ENCODE measurements at places on chromosomes 6 and 20. TPM values are rescaled to one million over a fixed set of nuclear protein-coding genes. Genes with fewer than 3 reads are reported as not detected.

DNA sequence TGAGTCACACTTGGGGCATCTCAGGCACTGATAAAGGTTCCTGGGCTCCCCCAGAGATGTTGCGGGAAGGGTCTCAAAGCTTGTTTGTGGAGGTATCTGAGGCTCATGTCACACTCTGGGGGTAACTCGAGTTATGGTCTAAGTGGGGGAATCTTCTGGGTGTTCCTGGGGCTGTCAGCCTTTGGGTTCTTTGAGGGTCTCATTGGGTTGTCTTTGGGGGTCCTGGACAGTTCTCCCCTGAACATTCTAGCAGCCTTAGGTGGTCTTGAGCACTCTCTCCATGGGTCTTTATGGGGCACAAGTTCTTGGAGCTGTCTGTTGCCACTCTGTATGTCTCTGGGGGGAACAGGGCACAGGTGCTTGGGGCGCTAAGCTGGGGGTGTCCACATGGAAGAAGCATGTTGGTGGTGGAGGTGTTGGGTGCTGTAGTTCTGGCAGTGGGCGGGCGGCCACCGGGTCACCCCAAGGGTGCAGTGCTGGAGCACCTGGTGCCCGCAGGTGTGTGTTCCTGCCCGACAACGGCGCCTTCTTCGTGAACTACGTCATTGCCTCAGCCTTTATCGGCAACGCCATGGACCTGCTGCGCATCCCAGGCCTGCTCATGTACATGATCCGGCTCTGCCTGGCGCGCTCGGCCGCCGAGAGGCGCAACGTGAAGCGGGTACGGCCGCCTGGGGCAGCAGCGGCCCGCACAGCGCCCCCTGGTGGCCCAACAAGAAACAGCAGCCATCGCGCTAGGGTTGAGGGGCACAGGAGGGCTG is 7.1 kb upstream of the CAPN11 start:
- peak; percentile 83 for DNase-seq

GRCh38 chr20:23094213-23094896 is 8.2 kb upstream of the CD93 start:
- DNase-seq = no peak

GRCh38 chr6:68364271-68364805 is 270.7 kb upstream of the ADGRB3 start:
- no peak for DNase-seq

DNA sequence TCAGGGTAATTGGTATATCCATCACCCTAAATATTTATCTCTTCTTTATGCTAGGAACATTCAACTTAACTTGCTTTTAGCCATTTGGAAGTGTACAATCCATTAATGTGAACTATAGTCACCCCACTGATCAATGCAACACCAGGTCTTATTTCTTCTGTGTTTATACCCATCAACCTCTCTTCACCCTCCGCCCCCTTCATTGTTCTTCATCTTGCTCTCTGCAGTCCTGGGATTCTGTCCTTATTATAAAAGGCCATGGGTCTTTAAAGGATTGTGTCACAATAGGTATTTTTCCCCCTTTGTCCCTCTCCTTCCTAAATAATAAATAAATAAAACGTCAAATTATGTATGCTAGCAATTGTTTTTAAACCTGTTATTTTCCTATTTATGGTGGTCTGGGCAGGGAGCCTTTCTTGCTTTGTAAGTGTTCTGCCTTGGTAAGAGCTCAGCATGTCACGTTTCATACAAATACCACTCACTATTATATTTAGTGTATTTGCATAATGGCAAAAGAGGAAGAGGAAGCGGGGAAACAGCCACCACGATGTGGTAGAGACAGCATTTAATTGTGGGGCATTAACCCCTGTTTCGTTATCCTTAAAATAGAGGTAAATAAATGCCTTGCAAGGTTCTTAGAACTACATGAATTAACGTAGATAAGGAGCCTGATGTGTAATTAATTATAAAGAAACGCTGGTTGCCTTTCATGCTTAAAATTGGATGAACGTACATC is 1.9 kb downstream of the ABRACL start:
- no peak for DNase-seq

- no peak for DNase-seq
Observed at GRCh38 chr6:124148236-124148957, 344.7 kb downstream of the NKAIN2 start.

GRCh38 chr20:36717657-36718056 is 28.2 kb downstream of the NDRG3 start:
- no peak for DNase-seq

GRCh38 chr6:134882426-134883038 is 67.4 kb downstream of the ALDH8A1 start:
- no peak for DNase-seq

DNA sequence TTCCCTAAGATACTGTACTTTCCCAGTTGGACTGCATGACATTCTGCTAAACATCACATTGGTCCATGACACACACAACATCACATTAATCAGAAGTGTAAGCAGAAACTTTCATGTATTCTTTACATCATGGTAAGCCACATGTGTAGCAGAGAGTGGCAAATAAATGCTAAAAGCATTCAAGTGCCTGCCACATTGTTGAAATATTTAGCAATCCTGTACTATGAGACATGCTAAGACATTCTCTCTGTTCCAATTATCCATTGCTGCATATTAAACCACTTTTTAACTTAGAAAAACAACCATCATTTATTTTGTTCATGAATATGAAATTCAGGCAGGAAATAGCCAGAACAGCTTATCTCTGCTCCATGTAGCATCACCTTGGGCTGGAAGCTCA is 207.7 kb upstream of the GJE1 start:
- no peak for DNase-seq

GRCh38 chr6:38686270-38687042 is 16.5 kb downstream of the GLO1 start:
- DNase-seq = no peak

DNA sequence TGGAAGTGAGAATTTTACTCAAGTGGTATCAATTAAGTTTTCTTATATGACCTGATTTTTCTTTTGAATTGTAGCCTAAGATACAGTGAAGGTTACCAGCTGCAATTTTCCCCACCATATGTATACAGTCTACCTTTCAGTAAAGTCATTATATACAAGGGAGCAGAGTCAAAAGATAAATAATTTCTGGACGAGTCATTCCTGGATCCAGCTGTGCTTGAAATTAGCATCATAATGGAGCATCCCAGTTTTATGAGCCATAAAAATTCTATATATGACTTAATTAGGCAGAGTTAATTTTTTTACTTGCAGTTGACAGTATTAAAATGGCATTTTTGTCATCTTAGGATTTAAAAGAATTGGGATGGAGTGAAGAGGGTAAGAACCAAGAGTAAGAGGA is 1008.4 kb downstream of the PHF3 start:
- no peak for DNase-seq

- DNase-seq = no peak
Observed at GRCh38 chr6:161300823-161301222, 27.0 kb upstream of the AGPAT4 start.

DNA sequence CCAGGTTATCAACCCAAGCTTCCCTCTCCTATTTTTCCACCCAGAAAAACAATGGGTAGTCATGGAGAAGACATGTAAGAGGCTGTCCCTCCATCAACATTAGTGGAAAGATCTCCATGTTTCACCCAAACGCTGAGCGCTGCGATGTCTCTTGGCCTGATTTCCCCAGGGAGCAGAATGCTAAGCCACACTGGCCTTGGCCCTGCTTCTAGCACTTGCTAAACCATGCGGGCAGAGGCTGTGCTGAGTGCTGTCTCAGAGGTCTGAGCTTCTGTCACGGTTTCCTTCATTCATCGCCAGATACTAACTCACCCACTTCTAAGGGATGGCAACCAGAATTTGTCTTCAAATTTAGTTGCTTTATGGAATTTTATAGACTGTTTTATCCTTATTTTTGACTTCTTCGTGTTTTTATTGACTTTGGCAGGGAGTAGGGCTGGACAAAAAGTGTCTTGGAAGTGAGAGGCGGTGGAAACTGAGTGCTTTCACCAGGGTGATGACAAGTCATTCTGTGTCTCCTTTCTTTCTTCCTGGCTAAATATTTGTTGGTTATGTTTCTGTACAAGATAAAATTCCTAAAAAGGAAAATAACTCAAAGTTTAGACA is 181.4 kb upstream of the UST start:
- no peak for DNase-seq

- no peak for DNase-seq
Observed at GRCh38 chr6:126252154-126252553, 87.8 kb upstream of the CENPW start.

GRCh38 chr6:14545496-14545895 is 427.9 kb downstream of the CD83 start:
- DNase-seq = no peak

GRCh38 chr20:17916433-17916891 is 52.1 kb downstream of the SNX5 start:
- no peak for DNase-seq

DNA sequence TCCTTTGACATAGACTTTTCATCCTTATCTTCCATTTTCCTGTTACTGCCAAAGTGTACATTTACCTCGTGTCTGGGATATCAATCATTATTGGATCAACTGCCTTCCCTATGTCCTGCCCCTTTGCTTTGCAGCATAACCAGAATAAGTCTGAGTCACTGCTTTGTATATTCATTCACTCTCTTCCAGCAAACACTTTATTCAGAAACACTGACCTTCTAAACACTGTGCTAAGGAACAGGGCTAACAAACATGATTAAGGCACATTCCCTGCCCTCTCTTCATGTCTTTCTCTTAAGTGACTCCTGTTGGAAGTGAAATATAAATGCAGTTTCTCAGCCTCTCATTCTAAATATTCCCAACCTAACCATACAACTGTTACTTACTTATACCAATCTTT is 66.9 kb downstream of the COL19A1 start:
- no peak for DNase-seq

Gene AGER
- 0.60 TPM for total RNA-seq

Gene PM20D2
- total RNA-seq = 15.9 TPM

Gene BPIFB4
- not detected for total RNA-seq

Gene MTHFD1L
- total RNA-seq = 17.8 TPM

Gene CSTF1
- total RNA-seq = 44.1 TPM

Gene ACSS1
- total RNA-seq = 0.86 TPM

Gene TCF15
- total RNA-seq = 0.18 TPM

Gene CALHM6
- total RNA-seq = 6.0 TPM

Gene MOXD1
- total RNA-seq = 0.71 TPM

Gene CST4
- not detected for total RNA-seq

Gene BPIFB2
- total RNA-seq = not detected

Measured in Daoy (cell line).